CD14-positive monocyte (primary cell): ENCODE measurements at places on chromosomes 1 and 21.

DNA sequence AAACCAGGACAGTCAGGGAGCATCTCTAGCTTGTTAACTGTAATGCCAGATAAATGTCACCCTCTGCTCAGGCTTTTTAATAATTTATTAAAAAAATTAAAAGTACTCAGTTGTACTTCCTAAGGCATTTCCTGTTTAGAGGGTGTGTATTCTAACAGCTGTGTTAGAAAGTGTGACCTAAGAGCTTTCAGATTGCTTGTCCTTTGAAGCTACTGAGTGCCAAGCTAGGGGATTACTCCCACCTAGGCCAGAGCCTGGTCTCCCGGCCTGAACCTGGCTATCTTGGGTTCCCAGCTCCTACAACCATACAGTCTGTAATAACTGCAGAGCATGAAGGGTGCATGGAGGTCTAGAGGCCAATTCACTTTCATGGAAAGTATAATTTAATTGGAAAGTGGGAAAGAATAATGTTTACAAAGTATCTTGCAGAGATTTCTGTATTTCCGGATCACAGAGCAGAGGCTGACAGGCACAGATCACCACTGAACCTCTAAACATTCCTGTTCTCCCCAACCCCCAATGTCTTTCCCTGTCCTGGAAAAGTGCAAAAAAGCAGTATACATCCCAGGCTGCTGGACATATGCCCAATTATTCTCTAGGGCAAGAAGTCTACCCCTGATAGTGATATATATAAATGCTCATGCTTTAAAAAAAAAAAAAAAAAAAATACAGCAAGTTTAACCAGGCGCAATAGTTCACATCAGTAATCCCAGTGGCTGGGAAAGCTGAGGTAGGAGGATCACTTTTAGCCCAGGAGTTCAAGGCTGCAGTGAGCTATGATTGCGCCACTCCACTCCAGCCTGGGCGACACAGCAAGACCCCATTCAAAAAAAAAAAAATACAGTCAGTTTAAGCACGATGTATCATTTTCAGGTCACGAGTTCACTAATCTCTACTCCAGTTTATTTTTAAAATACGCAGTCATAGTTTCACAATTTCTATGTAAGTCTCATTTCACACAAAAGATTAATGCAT, 36.7 kb upstream of the RAP1A start:
- DNase-seq, result no peak

- no peak for DNase-seq
Measured at GRCh38 chr21:34906401-34906800, 142.7 kb downstream of the RUNX1 start.

DNA sequence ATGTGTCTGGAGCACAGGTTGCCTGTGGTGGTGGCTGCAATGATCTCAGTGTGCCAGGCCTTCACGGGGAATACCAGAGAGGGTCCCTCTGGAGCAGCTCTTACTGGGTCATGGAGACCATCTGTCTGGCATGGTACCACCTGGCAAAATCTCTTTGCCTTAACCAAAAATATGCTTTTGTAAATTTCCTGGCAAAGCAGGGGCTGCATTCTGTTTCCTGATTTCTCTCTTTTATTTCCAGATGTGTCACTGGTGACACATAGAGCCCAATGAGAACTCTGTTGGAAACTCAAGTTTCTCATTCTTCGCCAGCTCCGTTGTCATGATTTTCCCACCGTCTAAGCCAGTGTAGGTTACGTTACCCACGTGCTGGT, 136.5 kb downstream of the FGGY start:
- no peak for DNase-seq

GRCh38 chr1:22641906-22642636, 1.4 kb upstream of the C1QC start:
- peak; percentile 45 for DNase-seq

- no peak for DNase-seq
Measured at GRCh38 chr21:36985751-36986594, 19.5 kb upstream of the HLCS start.

DNA sequence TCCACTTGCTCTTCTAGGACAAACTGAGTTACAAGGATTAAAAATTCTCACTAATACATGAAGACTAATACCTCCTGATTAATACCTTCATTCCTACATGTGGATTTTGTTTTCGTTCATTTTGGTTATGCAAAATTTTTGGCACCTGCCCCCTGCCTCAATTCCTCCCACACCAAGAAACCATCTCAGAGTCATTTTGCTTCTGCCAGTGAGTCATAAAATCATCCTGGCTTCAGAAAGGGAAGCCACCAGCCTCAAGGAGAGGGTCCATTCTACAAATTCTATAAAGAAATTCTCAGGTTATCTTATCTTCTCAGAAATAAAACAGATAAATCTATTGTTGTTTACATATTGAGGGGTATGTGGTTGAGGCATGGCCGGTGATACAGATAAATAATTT, 103.2 kb upstream of the COA6 start:
- no peak for DNase-seq

DNA sequence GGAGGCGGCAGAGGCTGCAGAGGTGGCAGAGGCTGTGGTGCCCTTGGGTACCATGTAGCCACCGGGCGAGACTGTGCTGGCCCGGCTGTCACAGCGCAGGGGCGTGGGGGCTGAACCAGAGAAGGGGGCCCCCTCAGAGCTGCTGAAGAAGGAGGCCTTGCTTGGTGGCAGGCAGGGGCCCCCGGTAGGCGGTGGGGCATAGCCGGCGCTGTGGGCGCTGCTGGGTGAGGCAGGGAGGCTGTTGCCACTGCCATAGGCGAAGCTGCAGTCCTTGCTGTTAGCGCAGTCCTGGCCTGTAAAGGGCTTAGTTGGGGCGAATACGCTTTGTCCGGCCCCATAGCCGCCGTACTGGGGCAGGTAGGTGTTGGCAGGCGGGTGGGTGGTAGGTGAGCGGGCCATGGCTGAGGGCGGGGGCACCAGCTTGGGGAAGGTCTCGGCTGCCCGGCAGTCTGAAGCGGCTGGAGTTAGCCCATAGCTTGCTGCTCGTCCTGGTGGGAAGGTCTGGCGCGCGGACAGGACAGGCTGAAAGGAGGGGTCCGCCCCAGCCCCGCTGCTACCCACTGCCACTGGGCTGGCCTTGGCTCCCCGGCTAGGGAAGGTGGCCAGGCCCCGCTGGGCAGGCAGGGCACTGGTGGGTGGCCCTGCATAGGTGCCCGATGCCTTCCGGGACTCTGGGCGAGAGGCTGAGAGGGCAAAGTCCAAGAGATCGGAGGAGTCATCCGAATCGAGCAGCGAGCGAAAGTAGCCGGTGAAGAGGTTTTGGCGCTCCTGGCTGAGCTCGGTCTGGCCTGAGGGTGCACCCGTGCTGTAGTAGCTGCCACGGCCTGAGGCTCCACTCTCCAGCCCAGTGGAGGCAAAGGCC, 54.9 kb downstream of the AHDC1 start:
- no peak for DNase-seq

DNA sequence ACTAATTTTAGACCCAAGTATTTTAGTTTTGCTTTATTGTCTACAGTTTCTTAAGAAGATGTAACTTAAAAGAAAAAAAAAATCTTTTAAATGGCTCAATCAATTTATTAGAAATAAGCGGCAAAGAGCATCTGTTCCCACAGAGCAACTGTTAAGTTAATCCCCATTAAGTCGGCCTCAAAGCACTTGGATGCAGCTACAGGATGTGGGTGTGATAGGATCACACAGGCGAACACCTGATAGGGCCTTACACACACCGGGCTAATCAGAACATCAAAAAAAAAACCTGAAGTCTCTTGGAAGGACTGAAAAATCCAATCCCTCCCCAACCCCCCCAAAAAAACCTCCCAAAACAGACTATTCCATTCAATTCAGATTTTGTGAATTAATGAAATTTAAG, 23.0 kb downstream of the APP start:
- no peak for DNase-seq

- no peak for DNase-seq
Measured at GRCh38 chr1:10973552-10973951, 38.9 kb upstream of the TARDBP start.

DNA sequence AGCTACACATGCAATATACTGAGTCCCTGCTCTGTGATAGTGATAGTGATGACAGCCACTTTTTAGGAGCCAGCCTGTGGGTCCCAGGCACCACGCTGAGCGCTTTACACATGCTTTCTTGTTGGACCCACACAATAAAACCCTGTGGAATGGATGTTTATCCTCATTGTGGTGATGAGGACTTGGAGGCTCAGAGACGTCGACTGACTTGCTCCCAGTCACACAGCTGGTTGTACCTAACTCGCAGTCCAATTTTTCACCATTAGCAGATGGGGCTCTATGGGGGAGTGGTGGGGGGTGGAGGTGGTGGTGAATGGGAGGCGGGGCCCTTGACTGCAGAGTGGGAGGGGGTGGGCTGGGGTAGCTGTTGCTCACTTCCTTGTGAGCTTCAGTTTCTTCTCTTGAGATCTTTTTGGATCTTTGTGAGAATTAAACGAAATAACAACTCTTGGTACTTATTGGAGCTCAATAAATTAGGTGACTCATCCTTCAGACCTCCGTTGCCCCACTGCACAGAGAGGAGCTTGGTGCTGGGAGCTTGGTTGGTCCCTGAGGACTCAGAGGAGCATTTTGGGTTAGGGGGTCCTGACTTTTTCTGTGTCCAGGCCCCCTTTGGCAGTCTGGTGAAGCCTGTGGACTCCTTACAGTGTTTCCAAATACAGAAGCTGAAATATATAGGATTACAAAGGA, 61.8 kb upstream of the CD1D start:
- no peak for DNase-seq

DNA sequence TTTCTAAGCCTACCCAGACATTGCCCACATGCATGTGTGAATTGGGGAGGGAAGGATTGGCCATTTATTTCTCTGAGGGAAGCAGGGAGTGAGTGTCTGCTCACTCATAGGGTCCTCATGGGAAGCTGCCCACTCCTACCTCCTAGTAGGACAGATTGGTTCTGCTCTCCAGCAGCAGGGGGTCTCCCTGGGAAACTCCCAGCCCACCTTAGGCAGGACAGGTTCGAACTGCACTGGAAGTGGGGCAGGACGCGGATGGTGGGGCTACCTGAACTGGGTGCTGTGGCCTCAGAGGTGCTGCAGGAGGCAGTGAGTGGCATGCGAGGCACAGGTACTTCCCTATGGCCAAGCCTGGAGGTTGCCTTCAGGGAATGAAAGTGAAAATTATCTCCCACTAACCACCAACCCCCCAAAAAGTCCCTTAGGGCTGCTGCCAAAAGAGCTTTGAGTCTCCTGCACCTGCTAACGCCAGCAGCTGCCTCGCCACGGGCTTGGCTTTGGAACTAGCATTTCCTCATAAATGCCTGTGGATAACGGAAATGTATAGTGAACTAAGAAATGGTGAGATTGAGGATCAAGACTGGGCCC, 157.0 kb upstream of the COA6 start:
- no peak for DNase-seq

DNA sequence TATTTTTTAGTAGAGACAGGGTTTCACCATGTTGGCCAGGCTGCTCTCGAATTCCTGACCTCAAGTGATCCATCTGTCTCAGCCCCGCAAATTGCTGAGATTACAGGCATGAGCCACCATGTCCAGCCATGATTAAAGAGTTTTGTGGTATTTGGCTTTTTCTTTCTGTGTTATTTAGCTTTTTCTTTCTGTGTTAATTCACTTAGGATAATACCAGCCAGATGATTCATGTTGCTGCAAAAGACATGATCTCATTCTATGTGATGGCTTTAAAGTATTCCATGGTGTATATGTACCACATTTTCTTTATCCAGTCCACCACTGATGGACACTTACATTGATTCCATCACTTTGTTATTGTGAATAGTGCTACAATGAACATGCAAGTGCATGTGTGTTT, 1135.2 kb downstream of the AMY1C start:
- no peak for DNase-seq

- no peak for DNase-seq
Measured at GRCh38 chr1:55164906-55165305, 50.3 kb downstream of the USP24 start.

- no peak for DNase-seq
Measured at GRCh38 chr1:119359730-119360129, 8.9 kb upstream of the HAO2 start.

- no peak for DNase-seq
Measured at GRCh38 chr1:2248127-2248826, 20.2 kb downstream of the SKI start.

DNA sequence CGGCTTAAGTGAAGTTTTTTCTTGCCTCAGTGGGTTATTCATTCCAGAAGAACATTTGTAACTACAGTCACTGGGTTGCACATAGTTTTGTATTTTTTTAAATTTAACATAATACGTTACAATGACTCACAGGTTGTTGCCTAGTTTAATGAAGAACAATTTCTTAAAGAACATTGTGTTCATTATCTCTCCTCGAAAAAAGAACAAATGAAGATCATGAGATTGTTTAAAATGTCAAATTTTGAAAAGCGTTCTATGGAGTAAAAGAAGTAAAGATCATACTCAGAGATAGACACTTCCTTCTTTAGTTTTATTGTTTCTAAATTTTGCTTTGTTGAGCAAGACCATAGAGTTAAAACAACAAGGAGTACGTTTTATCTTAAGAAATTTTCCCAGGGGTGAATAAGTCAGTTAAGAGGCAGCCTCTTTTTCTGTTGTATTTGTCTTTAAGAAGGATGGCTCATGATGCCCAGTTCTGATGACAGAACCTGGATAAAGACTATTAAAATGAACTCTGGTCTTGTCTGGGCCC, 10.5 kb upstream of the SLAMF1 start:
- peak; percentile 32 for DNase-seq

DNA sequence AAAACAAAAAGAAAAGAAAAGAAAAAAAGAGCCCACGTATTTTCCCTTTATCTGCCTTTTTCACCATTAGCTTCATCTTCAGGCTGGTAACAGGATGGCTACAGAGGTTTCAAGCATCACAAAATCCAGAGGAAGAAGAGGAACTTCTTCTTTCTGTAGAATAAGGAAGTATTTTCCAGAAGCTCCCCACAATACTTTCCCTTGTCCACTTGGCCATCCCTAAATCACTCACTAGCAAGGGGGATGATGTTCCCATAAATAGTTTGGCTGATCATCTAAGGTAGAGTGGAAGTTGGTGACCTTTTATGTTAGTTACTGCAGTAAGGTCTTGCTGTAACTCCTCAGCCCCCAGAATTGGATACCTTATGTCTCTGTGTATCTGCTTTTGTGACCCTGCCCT, 45.1 kb upstream of the RNF11 start:
- peak; percentile 15 for DNase-seq

GRCh38 chr1:205907794-205908193, 35.5 kb downstream of the SLC26A9 start:
- no peak for DNase-seq

- no peak for DNase-seq
Measured at GRCh38 chr21:25360593-25360992, 246.7 kb downstream of the MRPL39 start.

- DNase-seq, result no peak
Measured at GRCh38 chr21:43294194-43294902, 125.5 kb downstream of the CRYAA start.

GRCh38 chr1:73886716-73887115, 311.3 kb downstream of the LRRIQ3 start:
- DNase-seq, result no peak

DNA sequence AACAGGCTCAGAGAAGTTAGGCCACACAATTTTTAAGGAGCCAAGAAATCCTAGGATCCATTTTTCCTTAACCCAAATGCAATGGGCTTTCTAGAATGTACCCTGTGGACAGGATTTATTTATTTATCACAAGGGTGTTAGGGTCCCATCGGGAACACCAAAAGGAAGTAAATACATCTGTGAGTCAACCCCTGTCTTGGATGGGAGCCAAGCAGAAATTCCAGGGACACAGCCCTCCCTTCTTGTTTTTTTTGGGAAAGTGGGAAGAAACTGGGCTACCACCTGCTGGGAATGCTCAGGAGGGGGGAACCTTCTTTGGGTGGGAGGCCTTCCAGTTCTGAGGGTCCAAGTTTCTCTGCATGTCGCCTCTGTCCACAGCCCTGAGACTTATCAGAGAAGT, 1.3 kb downstream of the CRNN start:
- no peak for DNase-seq
